ENCODE measurements at places on chromosomes 4 and X.

- no peak for DNase-seq
These were observed 567.7 kb downstream of the MAGEB5 start for GRCh38 chrX:26783512-26784225.

GRCh38 chr4:153074486-153074885, 129.8 kb upstream of the TRIM2 start:
- DNase-seq = no peak

DNA sequence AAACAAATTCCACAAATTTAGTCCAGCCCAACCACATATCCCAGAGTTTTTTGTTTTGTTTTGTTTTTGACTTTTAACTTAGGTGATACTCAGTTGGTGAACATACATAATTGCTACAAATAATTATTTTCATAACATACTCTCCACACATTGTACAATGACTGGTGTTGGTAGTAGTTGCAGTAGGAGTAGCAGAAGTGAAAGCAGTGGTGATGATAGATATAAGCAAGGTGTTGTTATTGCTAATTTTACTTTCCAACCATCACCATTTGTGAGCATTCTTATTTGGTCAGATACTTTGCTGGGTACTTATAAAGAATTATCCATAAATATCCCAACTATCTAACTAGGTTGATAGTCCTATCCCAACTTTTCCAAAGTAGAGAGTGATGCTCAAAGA, 47.3 kb downstream of the ARHGAP24 start:
- no peak for DNase-seq

DNA sequence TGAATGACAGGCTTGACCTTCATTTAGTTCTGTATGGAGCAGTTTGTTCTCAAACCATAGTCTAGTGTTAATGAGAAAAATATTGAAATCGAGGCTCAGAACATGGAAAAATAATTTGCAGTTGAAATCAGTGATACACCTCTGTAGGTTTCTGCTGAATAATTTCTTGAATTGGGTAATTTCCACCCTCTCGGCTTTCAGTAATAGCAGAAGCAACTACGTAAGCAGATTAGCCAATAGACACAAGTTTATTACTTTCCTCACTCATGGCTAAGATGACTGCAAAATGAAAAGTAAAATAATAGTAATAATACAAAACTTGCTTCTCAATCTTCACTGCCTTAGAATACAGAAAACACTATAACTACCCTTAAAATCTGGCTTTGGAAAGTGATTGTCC, 46.0 kb downstream of the USP38 start:
- DNase-seq = no peak

DNA sequence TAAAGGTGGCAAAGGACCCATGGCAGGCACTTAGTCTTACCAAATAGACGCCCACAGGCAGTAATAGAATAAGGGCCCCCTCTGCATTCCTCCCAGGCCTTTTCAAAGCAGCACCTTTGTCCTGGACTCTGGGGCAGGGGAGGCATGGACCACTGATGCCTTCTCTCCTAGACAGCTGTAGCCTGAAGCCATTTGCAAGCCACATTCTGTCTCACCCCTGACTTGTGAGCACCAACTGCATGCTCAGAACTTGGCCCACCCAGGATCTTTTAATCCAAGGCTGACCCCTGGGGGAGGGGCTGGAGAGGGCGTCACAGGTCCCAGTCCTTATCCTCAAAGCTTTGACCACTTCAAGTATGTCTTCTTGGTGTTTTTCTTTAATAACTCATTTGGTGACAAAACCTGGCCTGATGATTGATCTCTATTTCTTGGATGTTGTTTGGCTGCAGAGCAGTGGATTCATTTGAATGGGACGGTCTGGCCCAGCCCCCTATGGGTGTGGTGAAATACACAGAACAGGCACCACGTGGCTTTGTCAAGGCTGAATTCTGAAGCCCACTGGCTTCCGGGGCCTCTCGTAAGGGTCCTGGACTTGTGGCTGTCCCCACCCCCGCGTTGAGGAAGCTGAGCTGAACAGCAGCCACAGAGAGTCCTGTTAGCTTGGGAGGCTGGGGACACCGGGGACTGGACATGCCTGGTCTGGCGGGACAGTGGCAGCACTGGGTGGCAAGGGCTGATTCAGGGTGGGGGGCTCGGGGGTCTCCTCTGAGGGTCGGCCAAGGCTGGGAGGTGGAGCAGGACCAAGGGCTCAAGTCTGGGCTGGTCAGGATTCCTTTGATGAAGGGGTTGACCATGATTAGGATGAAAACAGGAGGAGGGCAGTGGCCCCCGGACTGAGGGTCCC, 36.6 kb downstream of the ADRA2C start:
- DNase-seq = no peak

GRCh38 chrX:46326161-46326560, 219.1 kb downstream of the ZNF674 start:
- no peak for DNase-seq

DNA sequence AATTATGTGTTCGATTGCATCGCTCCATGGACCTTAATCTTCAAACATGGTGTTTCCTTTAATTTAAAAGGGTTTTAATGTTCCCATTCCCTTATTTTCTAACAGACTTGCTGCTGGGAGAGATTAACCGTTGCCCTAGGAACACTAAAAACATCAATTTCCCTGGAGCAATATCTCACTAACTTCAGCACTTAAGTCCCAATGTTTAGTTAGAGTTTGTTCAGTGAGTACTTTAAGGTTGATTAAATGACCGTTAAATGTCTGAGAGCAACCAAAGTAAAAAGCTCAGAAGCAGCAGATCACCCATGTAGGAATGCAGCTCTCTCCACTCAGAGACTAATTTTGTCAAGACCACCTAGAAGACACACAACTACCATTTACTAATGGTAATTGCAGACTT, 111.2 kb upstream of the PDE5A start:
- DNase-seq = peak; percentile 9
